A549 treated with DMSO at 1 μM for 4 hours (cell line): ENCODE measurements at places on chromosomes 6 and 20. TPM values are rescaled to one million over a fixed set of nuclear protein-coding genes. Genes with fewer than 3 reads are reported as not detected.

Gene SLC52A3
- 0.56 to 0.68 TPM (median 0.66 TPM) in 5 replicates for total RNA-seq

Gene COX7A2
- 261 to 344 TPM (median 281 TPM) in 5 replicates for total RNA-seq

Gene NOTCH4
- total RNA-seq: 0.47 to 0.78 TPM (median 0.69 TPM) in 5 replicates

Gene KIF6
- total RNA-seq: 0.15 to 0.33 TPM (median 0.23 TPM) in 4 of 5 replicates, not detected in the other

Gene OOEP
- total RNA-seq: not detected in 5 replicates
